ENCODE measurements at places on chromosomes 2 and 18.

GRCh38 chr2:219538504-219538951, 5.1 kb downstream of the CHPF start:
- no peak for DNase-seq

GRCh38 chr2:25374411-25374810, 32.7 kb upstream of the DNMT3A start:
- DNase-seq, result no peak

- peak; percentile 18 for DNase-seq
These were observed 8.1 kb downstream of the MBP start for GRCh38 chr18:77124452-77124922.

DNA sequence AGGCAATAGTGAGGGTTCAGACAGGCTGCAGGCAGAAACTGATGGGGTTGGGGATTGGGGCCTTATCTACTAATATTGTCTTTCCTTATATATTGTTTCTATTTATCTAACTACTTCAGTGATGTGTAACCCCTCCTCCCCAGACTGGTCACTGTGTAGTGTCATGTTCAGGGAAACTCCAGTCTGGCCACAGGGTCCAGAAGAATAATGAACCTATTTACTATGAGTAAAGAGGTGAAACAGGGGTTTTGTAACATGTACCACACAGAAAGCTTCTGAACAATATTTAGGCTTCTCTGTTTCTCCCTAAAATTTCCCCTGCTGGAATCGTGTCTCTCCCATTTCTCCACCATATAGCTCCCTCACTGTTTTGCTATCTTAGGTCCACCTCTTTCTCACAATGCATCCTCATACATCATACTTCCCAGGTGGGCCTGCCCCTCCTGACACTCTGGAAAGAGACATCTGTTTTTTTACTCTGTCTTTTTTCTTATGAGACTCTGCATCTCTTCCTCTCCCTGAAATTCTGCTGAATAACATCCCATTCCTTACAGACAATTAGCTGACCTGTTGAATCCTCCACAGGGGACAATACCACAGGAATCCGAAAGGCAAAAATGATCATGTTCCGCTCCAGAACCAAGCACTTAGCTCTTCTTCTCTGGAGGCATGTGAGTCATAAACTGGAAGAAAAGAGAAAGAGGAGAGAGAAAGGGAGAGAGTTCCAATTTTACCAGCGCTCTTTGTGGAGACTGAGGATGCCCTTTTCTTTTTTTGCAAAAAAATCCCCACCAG, 154.8 kb downstream of the ZEB2 start:
- DNase-seq, result no peak

- DNase-seq, result no peak
These were observed 455.9 kb upstream of the HS6ST1 start for GRCh38 chr2:128774320-128775216.

GRCh38 chr18:65073060-65073550, 677.7 kb upstream of the CDH7 start:
- DNase-seq, result no peak

GRCh38 chr2:158204741-158205165, 103.1 kb downstream of the UPP2 start:
- DNase-seq, result no peak

DNA sequence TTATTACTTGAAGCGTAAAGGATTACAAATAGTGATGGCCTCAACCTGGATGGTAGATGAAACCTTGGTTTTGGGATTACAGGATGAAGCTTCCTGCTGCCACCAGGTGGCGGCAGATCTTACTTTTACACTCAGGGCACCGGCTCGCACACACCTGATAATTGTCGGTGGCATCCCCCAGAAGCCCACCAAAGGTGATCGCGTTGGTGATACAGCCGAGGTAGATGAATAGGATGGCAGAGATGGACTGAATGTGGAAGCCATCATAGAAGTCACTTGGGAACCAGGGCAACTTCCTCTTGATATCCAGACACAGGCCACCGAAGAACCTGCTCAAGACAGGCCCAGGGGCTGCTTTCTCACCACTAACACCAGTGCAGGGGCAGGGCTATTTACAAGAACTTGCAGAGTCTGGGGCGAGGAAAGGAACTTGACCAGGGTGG, 51.8 kb downstream of the MTHFD2 start:
- DNase-seq, result peak; percentile 56

DNA sequence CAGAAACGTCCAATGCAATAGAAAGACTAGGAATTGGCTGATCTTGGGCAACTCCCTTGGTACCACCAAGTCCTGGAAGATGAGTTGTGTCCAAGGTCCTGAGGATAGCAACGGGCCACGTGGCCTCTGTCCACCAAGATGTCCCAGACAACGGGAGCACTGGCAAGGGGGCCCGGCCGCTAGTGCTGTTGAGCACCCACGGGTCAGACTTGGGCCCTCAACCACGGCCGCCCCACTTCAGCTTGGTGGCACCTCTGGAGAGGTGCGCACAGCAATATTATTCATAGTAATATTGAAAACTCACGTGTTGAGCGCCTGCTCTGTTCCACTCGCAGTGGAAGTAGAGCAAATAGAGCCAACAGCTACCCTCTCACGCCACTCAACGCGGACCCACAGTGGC, 19.0 kb downstream of the PASK start:
- no peak for DNase-seq

DNA sequence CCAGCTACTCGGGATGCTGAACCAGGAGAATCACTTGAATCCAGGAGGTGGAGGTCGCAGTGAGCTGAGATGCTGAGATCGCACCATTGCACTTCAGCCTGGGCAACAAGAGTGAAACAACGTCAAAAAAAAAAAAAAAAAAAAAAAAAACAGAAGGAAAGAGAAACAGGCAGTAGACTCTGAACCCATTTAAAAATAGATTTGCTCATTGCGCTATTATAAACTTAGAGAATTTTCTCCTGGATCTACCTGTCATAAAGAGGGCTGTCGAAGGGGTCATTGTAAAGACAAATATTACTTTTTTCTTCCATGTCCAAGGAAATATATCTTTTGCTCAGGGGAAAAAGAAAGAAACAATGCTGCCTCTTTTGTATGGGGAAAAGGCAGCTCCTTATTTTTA, 425.0 kb upstream of the ID2 start:
- no peak for DNase-seq

DNA sequence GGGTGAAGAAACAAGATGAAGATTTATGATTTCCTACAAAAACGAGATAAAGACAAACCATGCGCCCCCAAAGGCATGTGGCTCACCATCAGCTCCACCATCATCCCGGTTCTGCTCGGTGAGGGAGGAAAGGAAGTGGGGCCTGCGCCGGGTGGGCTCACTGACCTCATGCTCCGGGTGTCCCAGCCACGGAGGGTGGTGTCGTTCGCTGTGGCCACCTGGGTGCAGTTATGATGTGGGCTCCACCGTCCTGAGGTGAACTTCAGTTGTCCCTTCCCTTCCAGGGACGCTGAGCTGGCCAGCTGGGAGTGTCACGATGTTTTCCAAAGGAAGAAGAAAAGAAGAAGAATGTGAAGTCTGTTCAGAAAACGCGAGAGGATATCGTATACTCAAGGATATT, 180.9 kb downstream of the EIPR1 start:
- no peak for DNase-seq

GRCh38 chr2:23824777-23825212, 102.1 kb downstream of the ATAD2B start:
- peak; percentile 43 for DNase-seq

- no peak for DNase-seq
These were observed 193.7 kb downstream of the DNER start for GRCh38 chr2:229520691-229521096.

DNA sequence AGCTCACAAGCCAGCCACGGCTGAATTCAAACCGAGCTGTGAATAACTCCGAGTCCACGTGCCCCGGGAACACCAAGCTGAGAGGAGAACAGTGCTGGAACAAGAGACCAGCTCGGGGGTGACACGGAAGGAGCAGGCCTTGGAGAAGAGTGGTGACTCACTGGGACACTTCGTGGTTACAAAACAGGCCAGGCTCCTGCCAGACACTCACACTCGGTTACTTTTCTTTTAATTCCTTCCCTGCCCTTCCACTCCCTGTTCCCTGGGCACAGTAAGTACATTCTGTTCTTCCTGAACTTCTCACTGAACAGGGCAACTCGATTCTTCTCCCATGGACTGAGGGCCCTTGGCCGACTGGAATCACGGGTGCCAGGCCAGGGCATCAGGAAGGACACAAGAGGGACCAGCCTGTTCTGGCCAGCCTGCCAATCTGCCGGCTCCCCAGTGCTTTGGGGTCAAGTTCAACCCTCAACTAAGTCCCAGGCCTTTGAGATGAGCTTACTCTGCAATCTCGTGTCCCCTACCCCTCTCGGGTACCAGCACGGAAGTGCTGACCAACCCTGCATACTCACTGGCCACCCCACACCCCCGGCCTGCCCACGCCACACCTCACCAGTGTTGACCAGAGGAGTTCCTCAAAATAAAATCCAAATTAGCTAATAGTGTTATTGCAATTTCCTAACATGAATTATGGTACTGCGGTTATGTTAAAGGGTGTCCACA, 87.5 kb downstream of the TFCP2L1 start:
- no peak for DNase-seq

GRCh38 chr18:61154866-61155265, 178.4 kb upstream of the CDH20 start:
- no peak for DNase-seq

GRCh38 chr18:48884306-48884705, 66.5 kb downstream of the SMAD7 start:
- no peak for DNase-seq

- no peak for DNase-seq
These were observed 18.7 kb upstream of the RGPD4 start for GRCh38 chr2:107807988-107808387.

GRCh38 chr2:36587556-36587955, 10.4 kb downstream of the FEZ2 start:
- DNase-seq, result no peak

- DNase-seq, result no peak
These were observed 35.2 kb downstream of the UXS1 start for GRCh38 chr2:106158871-106159270.

DNA sequence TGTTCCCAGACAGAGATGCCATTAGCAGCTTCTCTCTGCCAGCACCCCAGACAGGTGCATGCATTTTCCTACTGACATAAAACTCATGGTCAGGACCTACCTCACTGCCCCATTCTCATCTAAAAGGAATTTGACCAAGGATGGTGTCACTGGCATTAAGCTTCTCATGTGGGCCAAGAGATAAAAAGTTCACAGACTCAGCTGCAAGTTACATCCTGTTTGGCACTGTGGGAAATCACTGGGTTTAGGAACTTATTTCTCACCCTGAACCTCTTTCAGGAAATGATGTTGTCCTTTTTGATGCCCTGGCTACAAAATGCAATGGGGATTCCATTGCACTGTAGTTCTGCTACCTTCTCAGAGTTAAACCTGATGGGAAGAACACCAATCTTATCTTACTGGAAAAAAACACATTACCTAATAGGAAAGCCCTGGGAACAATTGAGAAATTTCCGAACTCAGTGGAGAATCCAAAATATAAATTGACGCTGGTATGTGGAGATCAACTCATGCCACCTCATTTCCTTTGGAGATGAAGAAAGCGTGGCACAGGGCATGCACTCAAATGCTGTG, 252.1 kb upstream of the COPS8 start:
- DNase-seq, result no peak

DNA sequence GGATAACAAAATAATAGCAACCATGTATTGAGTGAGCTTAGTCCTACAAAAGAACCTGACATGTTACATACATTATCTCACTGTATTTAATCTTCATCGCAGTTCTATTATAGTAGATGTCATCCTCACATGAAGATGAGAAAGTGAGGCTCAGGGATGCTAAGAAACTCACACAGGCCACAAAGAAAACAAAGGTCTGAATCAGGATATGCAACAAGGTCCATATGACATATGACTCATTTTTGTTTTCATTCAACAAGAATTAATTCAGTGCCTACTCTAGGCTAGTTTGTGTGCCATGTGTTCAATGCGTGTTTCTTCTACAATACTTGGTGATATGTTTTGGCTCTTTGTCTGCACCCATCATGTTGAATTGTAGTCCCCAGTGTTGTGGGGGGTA, 219.7 kb upstream of the EPHA4 start:
- no peak for DNase-seq

DNA sequence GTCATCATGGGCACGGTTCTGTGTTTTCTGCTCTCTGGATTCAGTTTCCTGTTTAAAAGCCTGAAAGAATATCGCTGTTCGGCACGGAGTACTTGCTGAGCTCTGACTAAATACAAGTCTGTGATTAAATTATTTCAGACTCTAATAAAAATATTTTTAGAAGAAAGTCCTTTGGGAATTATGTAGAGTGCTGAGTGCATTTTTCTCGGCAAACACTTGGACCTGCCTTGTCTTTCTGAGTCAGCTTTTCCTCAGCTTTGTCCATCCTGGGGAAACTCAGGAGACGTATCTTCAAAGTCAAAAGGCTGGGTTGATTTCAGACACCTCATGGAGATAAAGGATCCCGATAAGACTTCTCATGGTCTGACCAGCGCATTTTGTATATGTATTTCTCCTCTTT, 45.9 kb downstream of the IL1R2 start:
- no peak for DNase-seq

DNA sequence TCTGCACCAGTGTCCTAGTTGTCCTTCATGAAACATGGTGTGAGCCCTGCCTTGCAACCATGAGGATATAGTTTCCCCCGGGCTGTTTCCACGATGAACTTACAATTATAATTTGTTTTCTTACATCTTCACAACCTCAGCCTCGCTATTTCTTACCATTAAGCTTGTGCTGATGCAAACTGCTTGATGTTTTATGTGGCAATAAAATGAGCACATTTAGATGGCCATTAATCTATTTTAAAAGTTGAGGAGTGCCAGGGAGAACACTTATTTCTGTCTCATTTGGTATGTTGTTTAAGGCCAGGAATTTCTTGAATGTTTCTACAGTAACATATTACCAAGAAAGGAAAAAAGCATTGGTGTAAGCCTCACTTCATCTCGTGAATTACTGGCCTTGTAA, 214.5 kb upstream of the SLC8A1 start:
- DNase-seq, result no peak

- DNase-seq, result no peak
These were observed 30.8 kb downstream of the LPIN1 start for GRCh38 chr2:11777066-11777782.

DNA sequence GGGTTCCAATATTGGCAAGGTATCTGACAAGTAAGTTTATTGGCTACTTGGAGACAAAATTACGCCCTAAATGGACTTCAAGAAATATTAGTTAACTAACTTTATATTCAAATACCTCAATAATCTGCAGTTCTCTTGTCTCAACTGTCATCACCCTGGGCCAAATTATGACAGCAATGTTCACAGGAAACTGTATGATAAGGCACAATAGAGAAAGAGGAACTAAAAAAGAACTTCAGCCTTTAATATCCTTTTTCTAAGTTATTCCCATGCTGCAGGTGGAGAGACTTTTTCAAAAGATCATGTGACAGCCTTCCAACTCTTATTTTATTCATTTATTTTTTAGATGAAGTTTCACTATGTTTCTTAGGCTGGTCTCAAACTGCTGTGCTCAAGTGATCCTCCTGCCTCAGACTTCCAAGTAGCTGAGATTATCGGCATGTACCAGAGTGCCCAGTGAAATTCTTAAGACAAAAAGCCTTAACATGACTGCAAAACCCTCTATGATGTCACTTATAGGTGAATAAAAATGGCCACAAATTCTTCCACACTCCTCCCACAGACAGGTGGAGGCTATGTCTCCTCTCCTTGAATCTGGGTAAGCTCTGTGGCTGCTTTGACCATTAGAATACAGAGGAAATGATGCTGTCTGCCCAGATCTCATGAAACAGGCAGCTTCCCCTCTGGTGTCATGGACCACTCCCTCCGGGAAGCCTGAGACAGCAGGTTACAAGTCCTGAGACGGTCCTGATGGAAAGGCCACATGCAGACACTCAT, 211.0 kb downstream of the TGIF1 start:
- no peak for DNase-seq

- DNase-seq, result no peak
These were observed 36.7 kb upstream of the BMP10 start for GRCh38 chr2:68907920-68908253.

GRCh38 chr2:204638471-204639194, 93.4 kb downstream of the PARD3B start:
- no peak for DNase-seq
